Lower lobe of right lung (tissue), 2 donors: ENCODE measurements at places on chromosomes 12 and 14.
A peak's percentile ranks its signal among the peaks of the same experiment; 100 is the strongest.

DNA sequence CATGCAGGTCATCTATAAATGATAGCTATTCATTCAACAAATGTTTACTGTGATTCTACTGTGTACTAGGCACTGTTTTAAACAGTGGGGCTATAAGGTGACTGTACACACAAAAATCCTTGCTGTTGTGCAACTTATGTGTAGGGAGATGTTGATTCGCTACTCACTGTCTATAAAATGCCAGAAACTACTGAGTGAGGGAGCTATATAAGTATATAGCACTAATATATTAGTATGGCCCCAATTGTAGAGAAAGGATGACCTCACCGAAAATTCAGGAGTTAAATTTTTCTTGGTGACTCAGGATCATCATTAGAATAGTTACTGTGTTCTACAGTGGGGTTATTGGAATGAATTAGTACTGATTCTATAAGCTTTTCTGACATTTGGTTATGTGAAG is 117.4 kb downstream of the TGFB3 start:
- DNase-seq: no peak

GRCh38 chr14:95272057-95272456 is 47.7 kb downstream of the CLMN start:
- no peak for DNase-seq

- no peak for DNase-seq
Observed at GRCh38 chr12:62760779-62761178, 174.2 kb downstream of the PPM1H start.

DNA sequence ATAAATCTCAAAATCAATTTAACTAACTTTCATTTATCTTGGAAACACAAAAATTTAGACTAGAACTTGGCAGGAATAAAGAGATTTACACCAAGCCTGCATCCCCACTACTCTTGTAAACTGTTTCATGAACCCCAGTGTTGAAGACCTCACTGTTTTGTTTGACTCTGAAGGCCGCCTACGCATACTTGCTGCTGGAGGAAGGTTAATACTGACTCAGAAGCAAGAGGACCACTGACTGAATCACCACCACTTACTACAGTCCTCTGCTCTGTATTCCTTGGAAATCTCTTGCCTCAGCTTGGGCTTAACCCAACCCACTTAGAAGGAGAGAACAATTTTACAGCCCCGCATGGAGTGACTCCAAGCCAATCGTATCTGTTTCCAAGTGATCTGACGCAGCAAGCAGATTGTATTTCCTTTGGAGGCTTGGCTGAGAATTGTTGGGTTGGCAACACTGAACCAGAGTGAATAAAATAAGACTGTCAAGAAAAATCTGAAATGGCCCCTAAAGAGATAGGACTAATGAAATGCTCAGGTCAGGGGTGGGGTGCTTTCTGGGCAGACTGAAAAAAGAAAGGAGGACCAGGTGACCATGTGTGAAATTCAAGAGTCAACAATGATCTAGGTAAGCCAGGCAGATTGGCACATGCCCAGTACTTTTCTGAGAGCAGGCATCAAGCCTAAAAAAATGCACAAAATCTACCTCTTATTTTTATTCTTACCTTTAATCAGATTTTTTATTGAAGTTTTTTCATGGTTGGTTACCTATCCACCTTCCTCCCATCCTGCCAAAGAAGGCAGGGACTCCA is 248.6 kb downstream of the ZFP36L1 start:
- DNase-seq: no peak

- DNase-seq: no peak
Observed at GRCh38 chr12:123992118-123992825, 19.3 kb downstream of the ZNF664 start.

- no peak for DNase-seq
Observed at GRCh38 chr14:22332686-22333421, 256.2 kb downstream of the DAD1 start.

GRCh38 chr12:130222519-130223218 is 60.4 kb downstream of the FZD10 start:
- no peak for DNase-seq

DNA sequence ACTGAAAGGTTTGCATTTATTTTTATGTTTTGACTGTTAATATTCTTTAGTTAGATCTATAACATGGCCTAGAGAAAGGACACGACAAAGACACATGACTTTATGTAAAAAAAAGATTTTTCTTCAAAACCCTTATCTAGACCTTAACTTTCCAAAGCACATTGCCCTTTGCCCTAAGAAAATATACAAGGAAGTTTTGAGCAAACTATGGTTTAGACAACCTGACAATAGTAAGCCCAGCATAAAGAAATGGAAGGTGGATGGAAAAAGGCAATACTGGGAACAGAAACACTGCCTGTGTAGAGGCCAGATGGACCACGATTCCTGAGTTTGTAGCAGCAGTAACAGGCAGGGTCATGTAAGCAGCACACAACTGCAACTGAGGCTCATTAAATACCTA is 724.0 kb downstream of the GALC start:
- no peak for DNase-seq

DNA sequence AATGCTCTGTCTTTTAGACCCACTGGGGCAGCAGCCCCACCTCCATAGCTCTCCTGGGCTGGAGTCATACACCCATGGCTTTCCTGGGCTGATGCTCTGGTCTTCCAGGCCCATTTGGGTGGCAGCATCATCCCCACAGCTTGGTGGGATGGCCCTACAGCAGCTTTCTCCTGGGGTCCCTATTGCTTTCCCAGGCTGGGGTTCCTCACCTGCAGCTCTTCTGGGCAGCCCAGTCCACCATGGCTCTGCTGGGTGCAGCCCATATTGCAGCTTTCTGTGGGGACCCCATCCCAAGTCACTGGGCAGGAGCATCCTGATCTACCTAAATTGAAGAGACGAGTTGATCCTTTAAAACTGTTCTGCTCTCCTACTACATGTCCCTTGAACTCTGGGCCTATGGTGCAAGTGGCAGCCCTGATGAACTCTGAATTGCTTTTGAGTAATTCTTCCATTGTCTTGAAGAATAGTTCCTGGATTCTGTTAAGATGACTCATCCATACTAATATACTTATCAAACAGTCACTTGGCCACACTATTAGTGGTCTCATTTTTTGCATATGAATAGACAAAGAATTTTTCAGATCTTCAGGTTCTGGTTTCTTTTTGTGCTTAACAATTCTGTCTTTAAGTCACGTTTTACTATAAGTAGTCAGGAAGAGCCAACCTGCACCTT is 390.1 kb downstream of the DPF3 start:
- no peak for DNase-seq

DNA sequence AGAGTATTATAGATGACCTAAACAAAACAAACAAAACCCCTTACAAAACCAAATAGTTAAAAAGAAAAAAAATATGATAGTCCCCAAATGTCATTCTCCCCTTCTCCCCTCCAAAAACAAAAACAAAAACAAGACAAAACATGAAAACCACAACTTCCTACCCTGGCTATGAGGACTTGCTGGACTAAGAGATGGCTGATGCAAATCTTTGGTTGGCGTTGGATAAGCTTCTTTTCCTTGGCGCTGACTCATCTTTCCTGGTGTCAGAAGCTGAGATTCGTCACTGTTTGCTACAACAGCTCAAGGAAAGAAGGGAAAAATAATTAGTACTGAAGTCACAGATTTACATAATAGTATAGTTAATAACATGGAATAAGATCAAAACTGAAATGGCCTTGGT is 102.5 kb upstream of the BBS10 start:
- no peak for DNase-seq

GRCh38 chr12:121278169-121279070 is 18.1 kb downstream of the CAMKK2 start:
- DNase-seq: peak; percentile 74

GRCh38 chr12:71731439-71732356 is 23.0 kb upstream of the RAB21 start:
- no peak for DNase-seq

GRCh38 chr12:24848941-24849477 is 99.9 kb downstream of the BCAT1 start:
- DNase-seq: no peak

- DNase-seq: no peak
Observed at GRCh38 chr12:80107221-80107620, 7.9 kb downstream of the OTOGL start.

GRCh38 chr14:80387563-80387981 is 176.3 kb upstream of the DIO2 start:
- no peak for DNase-seq

DNA sequence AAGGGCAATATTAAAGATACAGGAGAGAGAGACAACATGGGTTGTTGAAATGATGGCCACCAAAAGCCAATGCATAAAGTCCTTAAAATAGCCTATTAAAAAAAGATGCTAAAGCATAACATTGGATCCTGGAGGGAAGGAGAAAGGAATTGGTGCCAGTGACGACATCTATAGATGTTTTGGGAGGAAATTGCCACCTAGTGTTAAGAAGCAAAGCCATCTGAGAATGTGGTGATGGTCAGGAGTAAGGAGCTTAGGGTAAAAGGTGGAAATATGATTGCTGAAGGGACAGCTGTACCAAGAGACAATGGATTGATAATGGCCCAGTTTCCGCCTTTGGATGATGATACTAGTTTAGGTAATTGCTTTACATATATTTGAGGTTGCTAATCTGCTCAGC is 85.1 kb downstream of the TMEM30B start:
- DNase-seq: no peak

DNA sequence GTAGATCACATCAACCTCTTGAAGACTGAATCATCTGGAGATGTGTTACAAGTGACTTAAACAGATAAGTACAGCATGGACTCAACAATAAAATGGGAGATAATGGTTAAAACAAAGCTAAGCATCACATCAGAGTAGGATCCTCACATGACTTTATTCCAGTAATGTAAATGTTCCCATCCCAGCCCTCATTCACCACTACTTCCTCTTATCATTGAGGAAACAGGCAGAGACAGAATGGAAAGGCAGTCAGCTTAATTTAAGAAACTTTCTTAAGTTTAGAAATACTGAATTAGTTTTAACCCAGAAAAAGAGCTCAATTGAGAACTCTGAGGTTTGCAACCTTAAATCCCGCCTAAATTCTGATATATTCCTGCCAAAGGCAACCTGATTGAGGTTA is 1.2 kb upstream of the ALG10 start:
- no peak for DNase-seq

DNA sequence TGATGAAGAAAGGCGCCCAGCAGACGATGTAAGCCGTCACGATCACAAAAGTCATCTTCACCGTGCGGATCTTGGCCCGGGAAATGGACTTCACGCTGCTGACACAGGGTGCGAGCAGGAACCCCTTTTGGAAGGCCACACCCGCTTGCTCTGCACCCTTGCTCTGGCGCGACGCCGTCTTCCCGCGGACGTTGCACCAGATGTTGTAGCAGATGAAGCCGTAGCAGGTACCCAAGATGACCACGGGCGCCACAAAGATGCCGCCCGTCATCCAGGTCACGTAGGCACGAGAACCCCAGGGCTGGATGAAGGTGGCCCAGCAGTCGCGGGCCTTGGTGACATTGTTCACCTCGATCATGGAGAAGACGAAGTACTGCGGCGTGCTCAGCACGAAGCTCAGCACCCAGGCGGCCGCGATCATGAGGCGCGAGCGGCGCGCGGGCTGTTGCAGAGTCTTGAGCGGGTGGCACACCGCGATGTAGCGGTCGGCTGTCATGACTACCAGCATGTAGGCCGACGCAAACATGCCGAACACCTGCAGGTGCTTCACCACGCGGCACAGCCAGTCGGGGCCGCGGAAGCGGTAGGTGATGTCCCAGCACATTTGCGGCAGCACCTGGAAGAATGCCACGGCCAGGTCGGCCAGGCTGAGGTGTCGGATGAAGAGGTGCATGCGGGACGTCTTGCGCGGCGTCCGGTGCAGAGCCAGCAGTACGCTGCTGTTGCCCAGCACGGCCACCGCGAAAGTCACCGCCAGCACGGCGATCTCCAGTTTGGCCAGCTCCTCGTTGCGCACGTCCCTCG is 890 bp downstream of the AVPR1A start:
- DNase-seq: peak; percentile 41

DNA sequence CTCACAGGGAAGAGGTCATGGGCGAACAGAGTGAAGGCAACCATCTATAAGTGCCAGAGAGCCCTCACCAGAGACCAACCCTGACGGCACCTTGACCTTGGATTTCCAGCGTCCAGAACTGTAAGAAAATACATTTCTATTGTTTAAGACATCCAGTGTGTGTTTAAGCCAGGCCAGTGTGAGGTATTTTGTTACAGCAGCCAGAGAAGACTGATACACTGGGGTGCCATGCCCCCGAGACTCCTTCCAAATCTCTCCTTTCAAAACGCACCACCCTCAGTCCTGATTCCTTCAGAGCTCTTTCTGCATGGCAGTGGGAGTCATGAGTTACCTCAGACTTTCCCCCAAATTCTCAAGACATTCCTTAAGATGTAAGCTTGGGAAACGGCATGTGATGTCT is 2.5 kb upstream of the SERPINA5 start:
- no peak for DNase-seq

DNA sequence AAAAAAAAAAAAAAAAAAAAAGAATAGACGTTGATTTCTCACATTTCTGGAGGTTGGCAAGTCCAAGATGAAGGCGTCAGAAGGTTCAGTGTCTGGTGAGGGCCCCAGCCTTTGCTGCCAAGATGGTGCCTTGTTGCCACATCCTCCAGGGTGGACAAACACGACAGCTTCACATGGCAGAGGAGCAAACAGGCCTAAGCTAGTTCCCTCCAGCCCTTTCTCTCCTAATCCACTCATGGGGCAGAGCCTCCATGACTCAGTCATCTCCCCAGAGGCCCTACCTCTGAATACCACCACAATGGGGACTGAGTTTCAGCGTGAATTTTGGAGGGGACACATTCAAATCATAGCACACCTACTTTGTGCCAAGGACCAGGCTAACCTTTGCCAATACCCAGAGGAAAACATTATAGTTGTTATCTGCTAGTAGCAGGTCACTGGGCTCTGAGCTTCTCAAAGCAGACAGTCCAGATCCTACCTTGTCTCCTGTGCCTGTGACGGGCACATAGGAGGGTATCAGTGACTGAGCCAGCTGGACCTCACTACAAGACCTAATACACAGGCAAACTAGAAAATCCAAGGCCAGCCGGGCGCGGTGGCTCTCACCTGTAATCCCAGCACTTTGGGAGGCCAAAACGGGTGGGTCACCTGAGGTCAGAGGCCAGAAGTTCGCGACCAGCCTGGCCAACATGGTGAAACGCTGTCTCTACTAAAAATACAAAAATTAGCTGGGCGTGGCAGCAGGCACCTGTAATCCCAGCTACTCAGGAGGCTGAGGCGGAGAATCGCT is 10.5 kb upstream of the BCL11B start:
- no peak for DNase-seq

DNA sequence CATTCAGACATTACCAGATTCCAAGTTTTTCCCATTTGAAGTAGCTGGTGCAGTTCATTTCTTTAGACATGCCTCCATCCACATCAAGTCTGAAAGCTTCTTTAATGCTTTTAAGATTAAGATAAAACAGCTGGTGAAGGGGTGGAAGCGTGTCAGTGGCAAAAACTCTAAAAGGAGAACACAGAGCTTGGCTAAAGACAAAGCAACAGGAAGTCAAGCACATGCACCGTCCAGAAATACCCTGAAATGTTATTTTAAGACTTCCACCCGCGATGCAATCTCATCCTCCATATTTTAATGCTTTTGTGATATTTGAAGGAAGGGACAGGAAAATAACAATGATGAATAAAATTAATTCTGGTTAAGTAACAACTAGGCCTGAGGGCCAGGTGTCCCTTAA is 31.8 kb downstream of the PPM1H start:
- DNase-seq: no peak

GRCh38 chr12:3580094-3580749 is 89.2 kb downstream of the PRMT8 start:
- DNase-seq: no peak

- DNase-seq: no peak
Observed at GRCh38 chr12:5273709-5274108, 158.2 kb upstream of the NTF3 start.

GRCh38 chr14:77926942-77927341 is 127.0 kb downstream of the ADCK1 start:
- DNase-seq: no peak
